Stimulated activated CD4-positive, alpha-beta T cell treated with anti-CD3 and anti-CD28 coated beads, Interleukin-2, amount 100 ng/mL, for 4 hours (primary cell): ENCODE measurements at places on chromosomes 16 and 17.

DNA sequence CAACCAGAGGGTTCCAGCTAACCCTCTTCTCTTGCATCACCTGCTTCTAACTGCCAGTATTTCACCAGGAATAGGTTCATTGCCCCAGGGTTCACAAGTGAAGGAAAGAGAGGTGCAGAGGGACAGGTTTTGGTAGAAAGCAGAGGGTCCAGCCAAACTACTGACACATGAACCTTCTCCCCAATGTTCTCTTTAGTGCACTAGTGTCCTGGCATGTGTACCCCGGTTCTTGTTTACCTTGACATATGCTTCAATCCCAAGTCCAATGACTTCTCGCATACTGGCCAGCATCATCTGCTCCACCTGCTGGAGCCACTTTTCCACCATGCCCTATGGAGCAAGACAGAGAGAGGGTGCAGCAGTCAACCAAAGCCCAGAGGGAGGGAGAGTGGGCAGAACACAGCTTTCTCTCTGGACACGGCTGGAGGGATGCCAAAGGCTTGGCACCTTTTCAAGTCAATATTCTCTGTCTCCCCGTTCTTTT lies 90.6 kb downstream of the DNAH3 start:
- no peak for DNase-seq

GRCh38 chr17:7249830-7250229 lies 1.7 kb downstream of the CTDNEP1 start:
- no peak for DNase-seq

GRCh38 chr16:59886021-59886420 lies 1151.9 kb upstream of the GOT2 start:
- no peak for DNase-seq

- DNase-seq: no peak
These were observed 214.2 kb upstream of the GSE1 start for GRCh38 chr16:85398688-85399582.

GRCh38 chr17:35612924-35613521 lies 25.9 kb downstream of the AP2B1 start:
- peak; percentile 6 for DNase-seq

DNA sequence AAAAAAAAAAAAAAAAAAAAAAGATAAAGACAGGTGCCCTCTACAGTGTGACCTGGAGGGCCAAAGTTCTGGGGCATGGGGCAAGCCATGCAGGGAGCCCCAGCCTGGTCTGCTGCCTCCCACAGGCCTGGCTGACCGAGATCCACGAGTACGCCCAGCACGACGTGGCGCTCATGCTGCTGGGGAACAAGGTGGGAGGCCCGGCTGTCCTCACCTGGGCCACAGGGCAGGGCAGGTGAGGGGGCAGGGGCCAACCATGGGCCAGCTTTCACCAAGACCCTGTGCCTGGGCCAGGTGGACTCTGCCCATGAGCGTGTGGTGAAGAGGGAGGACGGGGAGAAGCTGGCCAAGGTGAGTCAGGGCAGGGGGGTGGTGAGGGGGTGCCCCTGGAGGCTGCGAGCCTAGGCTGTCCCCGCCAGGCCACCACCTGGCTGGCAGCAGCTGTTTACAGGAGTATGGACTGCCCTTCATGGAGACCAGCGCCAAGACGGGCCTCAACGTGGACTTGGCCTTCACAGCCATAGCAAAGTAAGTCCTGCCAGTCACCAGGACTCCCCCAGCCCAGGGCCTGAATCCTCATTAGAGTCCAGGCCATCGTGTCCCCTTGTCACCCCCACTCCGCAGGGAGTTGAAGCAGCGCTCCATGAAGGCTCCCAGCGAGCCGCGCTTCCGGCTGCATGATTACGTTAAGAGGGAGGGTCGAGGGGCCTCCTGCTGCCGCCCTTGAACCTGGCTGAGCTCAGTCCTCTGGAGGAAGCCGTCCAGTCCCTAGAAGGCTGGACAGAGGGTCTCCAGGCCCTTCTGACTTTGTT lies 2.7 kb upstream of the TRAF7 start:
- no peak for DNase-seq

- no peak for DNase-seq
These were observed 24.7 kb downstream of the RBFOX3 start for GRCh38 chr17:79586131-79586530.

GRCh38 chr17:71453876-71454422 lies 666.9 kb upstream of the SOX9 start:
- no peak for DNase-seq
